ENCODE measurements at places on chromosomes 7 and 10. TPM values are rescaled to one million over a fixed set of nuclear protein-coding genes. Genes with fewer than 3 reads are reported as not detected.

Gene GALNT17
- total RNA-seq, result 6.6 TPM

- H3K27ac ChIP-seq, result no peak overlapping the region
Observed at GRCh38 chr10:127506094-127506493, 43.0 kb upstream of the NPS start.

Gene CALHM1
- 0.15 TPM for total RNA-seq

- no peaks in the 10 kb centered on the region for H3K27me3 ChIP-seq
- H3K36me3 ChIP-seq, result no peaks in the 10 kb centered on the region
- DNase-seq, result no peak
- H3K4me3 ChIP-seq, result no peak overlapping the region
Observed at GRCh38 chr10:75528392-75528791, 97.0 kb downstream of the LRMDA start.

Gene LAMB4
- not detected for total RNA-seq

DNA sequence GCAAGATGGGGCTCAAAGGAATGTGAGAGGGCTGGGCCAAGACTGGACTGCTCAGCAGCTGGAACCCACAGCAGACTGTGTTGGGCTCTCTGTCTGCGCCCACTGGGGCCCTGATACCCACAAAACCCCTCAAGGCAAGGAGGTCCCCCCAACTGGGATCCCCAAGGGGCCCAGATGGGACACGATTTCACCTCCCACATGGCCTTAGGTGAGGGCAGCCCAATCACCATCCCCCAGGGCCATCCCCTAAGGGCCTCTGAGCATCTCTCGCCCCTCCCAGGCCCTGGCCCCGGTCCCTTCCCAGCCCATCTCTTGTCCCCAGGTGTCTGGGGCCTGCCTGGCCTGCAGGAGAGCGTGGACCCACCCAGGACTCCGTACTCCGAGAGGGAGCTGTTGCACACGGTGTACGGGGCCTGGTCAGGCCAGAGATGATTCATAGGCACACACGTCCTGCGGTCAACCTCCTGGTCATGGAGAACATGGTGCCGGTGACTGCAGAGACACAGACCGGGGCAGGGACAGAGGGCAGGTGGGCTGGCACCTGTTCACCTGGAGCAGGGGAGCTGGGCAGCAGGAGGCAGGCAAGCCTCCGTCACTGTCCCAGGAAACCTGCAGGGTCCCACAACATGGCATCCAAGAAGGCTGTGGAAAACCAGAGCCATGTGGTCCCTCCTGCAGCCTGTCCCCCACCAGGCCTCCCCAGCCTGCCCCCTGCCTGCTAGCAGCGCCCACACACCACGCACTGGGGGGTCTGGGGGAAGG, 21.6 kb downstream of the OGDHL start:
- H3K36me3 ChIP-seq, result no peaks in the 10 kb centered on the region
- H3K4me1 ChIP-seq, result no peaks in the 10 kb centered on the region
- no peak overlapping the region for H3K27ac ChIP-seq
- H3K27me3 ChIP-seq, result no peaks in the 10 kb centered on the region
- no peak overlapping the region for H3K4me3 ChIP-seq
- no peak for DNase-seq

Gene PPP1R3A
- total RNA-seq, result 0.24 TPM

Gene MEOX2
- 17.1 TPM for total RNA-seq

GRCh38 chr10:43216931-43217562, 49.8 kb downstream of the RASGEF1A start:
- no peak overlapping the region for H3K4me3 ChIP-seq
- DNase-seq, result peak; percentile 28
- H3K27me3 ChIP-seq, result no peaks in the 10 kb centered on the region
- H3K27ac ChIP-seq, result no peak overlapping the region
- no peaks in the 10 kb centered on the region for H3K36me3 ChIP-seq

- H3K4me3 ChIP-seq, result no peak overlapping the region
- peak; percentile 82 for DNase-seq
- peaks cover 7% of the 10 kb centered on the region for H3K4me1 ChIP-seq
- H3K36me3 ChIP-seq, result peaks cover 42% of the 10 kb centered on the region
- H3K27me3 ChIP-seq, result no peaks in the 10 kb centered on the region
Observed at GRCh38 chr7:48109848-48110663, 21.0 kb downstream of the UPP1 start.

GRCh38 chr7:66682350-66683093, 53.8 kb downstream of the KCTD7 start:
- peak overlapping the region; percentile 98 for H3K27ac ChIP-seq
- H3K27me3 ChIP-seq, result no peaks in the 10 kb centered on the region
- H3K4me3 ChIP-seq, result peak overlapping the region; percentile 98
- H3K4me1 ChIP-seq, result peaks cover 15% of the 10 kb centered on the region
- H3K36me3 ChIP-seq, result no peaks in the 10 kb centered on the region

DNA sequence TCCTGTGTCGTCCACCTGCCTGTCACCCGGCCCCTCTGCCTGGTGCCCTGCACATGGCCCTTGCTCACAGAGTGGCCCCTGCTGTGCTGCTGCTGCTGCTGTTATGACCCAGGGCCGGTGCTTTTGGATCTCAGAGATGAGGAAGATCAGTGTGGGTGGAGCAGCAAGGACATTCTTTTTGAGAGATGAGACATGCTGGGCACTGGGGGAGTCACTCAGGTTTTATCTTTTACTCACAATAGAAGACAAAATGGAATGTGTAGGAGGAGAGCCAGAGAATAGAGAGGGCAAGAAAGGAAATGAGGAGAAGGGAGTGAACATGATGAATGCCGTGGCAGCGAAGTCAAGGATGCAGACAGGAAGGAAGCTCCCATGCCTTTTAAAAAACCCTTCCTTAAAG, 611.5 kb upstream of the DPP6 start:
- no peak for DNase-seq
- H3K27me3 ChIP-seq, result no peaks in the 10 kb centered on the region
- H3K4me3 ChIP-seq, result no peak overlapping the region
- no peak overlapping the region for H3K27ac ChIP-seq
- H3K4me1 ChIP-seq, result no peaks in the 10 kb centered on the region
- no peaks in the 10 kb centered on the region for H3K36me3 ChIP-seq

GRCh38 chr10:70537398-70538194, 59.0 kb downstream of the PALD1 start:
- H3K27ac ChIP-seq, result no peak overlapping the region
- peaks cover 39% of the 10 kb centered on the region for H3K36me3 ChIP-seq
- no peaks in the 10 kb centered on the region for H3K27me3 ChIP-seq
- no peaks in the 10 kb centered on the region for H3K4me1 ChIP-seq
- no peak for DNase-seq

Gene CH25H
- 4.4 TPM for total RNA-seq

GRCh38 chr7:18685971-18686370, 190.4 kb downstream of the HDAC9 start:
- no peaks in the 10 kb centered on the region for H3K36me3 ChIP-seq
- no peaks in the 10 kb centered on the region for H3K4me1 ChIP-seq
- no peak overlapping the region for H3K27ac ChIP-seq
- H3K27me3 ChIP-seq, result no peaks in the 10 kb centered on the region
- H3K4me3 ChIP-seq, result no peak overlapping the region

GRCh38 chr7:41437257-41438196, 265.4 kb downstream of the INHBA start:
- no peak overlapping the region for H3K27ac ChIP-seq
- no peaks in the 10 kb centered on the region for H3K4me1 ChIP-seq
- no peaks in the 10 kb centered on the region for H3K36me3 ChIP-seq
- no peak overlapping the region for H3K4me3 ChIP-seq
- no peaks in the 10 kb centered on the region for H3K27me3 ChIP-seq

Gene CARD11
- total RNA-seq, result 5.7 TPM

Measured in lower lobe of right lung (tissue), 2 donors.